ENCODE measurements at places on chromosomes 7 and 10. TPM values are rescaled to one million over a fixed set of nuclear protein-coding genes. Genes with fewer than 3 reads are reported as not detected.

DNA sequence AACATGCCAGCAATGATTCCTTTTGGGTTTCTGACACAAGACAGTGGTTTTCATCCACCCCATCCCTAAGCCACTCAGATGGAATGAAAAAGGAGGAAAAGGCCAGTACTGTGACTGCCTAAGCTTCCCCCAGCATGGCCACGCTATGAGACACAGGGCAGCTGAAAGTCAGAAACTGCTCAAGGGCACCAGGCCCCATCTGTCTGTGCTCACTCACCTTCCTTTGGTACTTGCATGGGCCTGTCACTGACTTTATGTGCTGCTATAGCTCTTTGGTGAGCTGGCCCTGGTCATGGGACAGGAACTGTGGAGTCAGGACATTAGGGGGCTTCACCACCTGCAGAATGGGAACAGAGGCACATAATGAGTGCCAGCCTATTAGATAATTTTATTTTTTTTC, 21.2 kb upstream of the ACSM6 start:
- no peak overlapping the region for H3K27ac ChIP-seq
- no peaks in the 10 kb centered on the region for H3K27me3 ChIP-seq
- H3K36me3 ChIP-seq, result no peaks in the 10 kb centered on the region
- DNase-seq, result no peak

DNA sequence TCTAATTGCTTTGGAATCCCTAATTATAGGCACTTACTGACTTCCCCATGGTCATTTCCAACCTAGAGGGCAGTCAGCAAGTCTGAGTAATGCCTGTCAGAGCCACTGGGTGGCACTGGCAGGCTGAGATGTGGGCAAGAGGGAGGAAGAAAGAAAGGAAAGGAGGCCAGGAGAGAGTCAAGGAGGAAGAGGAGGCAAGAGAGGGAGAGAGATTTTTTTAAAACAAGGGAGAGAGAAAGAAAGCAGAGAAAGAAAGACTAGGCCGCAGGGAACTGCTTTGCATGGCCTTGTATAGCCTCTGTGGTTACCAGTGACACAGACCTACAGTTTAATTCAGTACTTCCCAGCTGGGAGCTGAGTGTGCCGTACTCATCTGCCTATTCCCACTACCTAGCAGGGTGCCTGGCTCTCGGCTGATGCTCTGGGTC, 210.4 kb upstream of the ADO start:
- H3K4me1 ChIP-seq, result no peaks in the 10 kb centered on the region
- no peak overlapping the region for H3K27ac ChIP-seq

GRCh38 chr7:25068502-25069213, 56.4 kb downstream of the CYCS start:
- no peaks in the 10 kb centered on the region for H3K27me3 ChIP-seq
- no peak overlapping the region for H3K27ac ChIP-seq
- H3K4me3 ChIP-seq, result no peak overlapping the region
- no peaks in the 10 kb centered on the region for H3K4me1 ChIP-seq
- DNase-seq, result no peak
- H3K36me3 ChIP-seq, result no peaks in the 10 kb centered on the region

DNA sequence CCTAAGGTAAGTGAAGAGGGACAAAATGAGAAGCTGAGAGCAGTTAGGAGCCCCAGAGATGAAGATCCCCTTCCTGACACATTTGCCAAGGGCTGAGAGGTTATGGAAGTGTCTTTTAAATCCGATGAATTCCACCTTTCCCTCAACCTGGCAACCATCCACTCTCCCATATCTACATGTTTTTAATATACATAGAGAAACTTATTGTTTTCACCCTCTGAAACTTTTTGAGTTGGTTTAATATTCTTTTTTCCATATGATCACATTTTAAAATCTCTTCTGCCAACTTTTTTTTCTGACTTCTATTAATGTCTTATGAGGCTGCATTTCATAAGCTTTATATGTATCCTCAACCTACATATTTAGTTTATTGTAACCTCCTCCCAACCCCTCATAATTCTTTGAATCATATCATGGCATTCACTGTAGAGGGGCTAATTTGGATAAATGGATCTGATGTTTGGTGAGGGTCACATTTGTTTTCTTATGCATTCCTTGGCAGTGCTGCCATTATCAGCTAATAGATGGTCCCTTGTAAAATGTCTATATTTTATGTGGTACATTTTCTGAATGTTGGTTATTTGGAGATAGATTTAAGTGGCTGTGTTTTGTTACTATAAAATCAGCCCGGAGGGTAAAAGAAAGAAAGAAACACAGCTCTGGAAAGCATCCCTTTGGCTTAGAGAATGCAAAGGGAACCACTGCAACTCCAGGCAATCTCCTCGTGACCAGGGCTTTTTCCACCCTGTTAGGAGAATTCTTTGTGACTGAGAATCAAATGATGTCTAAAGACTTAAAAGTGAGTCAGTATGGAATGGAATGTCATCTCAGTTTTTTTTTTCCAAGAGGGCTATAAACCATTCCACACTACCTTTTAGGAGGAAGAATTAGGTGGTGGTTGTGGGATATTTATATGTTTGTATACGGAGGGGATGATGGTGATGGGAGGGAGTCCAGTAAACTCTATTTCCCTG, 334.4 kb downstream of the SUGCT start:
- no peak for DNase-seq
- H3K27me3 ChIP-seq, result no peaks in the 10 kb centered on the region
- no peaks in the 10 kb centered on the region for H3K4me1 ChIP-seq
- no peak overlapping the region for H3K4me3 ChIP-seq
- no peaks in the 10 kb centered on the region for H3K36me3 ChIP-seq
- no peak overlapping the region for H3K27ac ChIP-seq

GRCh38 chr10:126147866-126148587, 240.2 kb downstream of the ADAM12 start:
- DNase-seq, result no peak
- H3K36me3 ChIP-seq, result peaks cover 7% of the 10 kb centered on the region
- no peaks in the 10 kb centered on the region for H3K27me3 ChIP-seq
- H3K4me1 ChIP-seq, result peaks cover 13% of the 10 kb centered on the region

- H3K36me3 ChIP-seq, result no peaks in the 10 kb centered on the region
- no peak for DNase-seq
- H3K4me1 ChIP-seq, result no peaks in the 10 kb centered on the region
- H3K4me3 ChIP-seq, result no peak overlapping the region
- H3K27ac ChIP-seq, result no peak overlapping the region
- no peaks in the 10 kb centered on the region for H3K27me3 ChIP-seq
These were observed 171.5 kb downstream of the CPEB3 start for GRCh38 chr10:92119340-92119739.

- no peaks in the 10 kb centered on the region for H3K36me3 ChIP-seq
- H3K4me3 ChIP-seq, result no peak overlapping the region
- no peak overlapping the region for H3K27ac ChIP-seq
- DNase-seq, result no peak
- peaks cover 15% of the 10 kb centered on the region for H3K4me1 ChIP-seq
These were observed 27.2 kb upstream of the AP5Z1 start for GRCh38 chr7:4748231-4748681.

DNA sequence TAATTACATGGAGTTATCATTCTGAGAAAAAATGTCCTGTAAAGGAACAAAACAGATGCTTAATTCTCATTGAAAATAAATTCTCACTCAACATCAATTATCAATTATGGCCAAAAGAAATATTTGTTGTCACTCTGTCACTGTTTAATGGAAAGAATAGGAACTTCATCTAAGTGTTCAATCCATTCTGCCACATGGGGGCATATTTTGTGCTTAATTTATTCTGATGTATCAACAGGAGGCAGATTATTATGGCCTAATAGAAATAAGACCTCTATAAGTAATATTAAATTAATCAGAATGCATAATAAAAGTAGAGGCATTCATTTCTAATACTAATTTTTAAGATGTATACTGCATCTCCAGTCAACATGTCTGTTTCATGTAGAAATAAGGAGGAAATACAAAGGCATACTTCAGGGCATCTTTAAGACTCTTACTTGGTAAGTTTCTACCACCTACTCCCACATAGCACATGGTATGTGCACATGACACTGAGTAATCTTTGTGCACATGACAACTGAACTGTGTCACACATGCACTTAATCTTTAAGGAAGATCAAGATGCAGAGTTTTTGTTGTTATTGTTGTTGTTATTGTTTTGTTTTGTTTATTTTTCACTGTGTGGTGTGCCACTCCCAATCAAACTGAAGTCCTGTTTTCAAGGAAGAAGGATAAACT, 420.4 kb upstream of the SEMA3A start:
- no peaks in the 10 kb centered on the region for H3K36me3 ChIP-seq
- H3K4me3 ChIP-seq, result no peak overlapping the region
- H3K27me3 ChIP-seq, result no peaks in the 10 kb centered on the region
- no peak overlapping the region for H3K27ac ChIP-seq

- no peak overlapping the region for H3K27ac ChIP-seq
- DNase-seq, result no peak
- H3K27me3 ChIP-seq, result no peaks in the 10 kb centered on the region
- no peaks in the 10 kb centered on the region for H3K36me3 ChIP-seq
- peaks cover 6% of the 10 kb centered on the region for H3K4me1 ChIP-seq
- H3K4me3 ChIP-seq, result no peak overlapping the region
These were observed 48.4 kb downstream of the HGF start for GRCh38 chr7:81721437-81721836.

GRCh38 chr10:123019941-123020703, 11.3 kb downstream of the ACADSB start:
- H3K36me3 ChIP-seq, result no peaks in the 10 kb centered on the region
- H3K4me1 ChIP-seq, result peaks cover 59% of the 10 kb centered on the region
- H3K27me3 ChIP-seq, result peaks cover 34% of the 10 kb centered on the region

- peak overlapping the region; percentile 73 for H3K27ac ChIP-seq
- no peaks in the 10 kb centered on the region for H3K27me3 ChIP-seq
- H3K4me3 ChIP-seq, result no peak overlapping the region
- H3K4me1 ChIP-seq, result peaks cover 94% of the 10 kb centered on the region
- no peak for DNase-seq
- H3K36me3 ChIP-seq, result no peaks in the 10 kb centered on the region
These were observed 106.5 kb downstream of the TCF7L2 start for GRCh38 chr10:113056441-113057021.

DNA sequence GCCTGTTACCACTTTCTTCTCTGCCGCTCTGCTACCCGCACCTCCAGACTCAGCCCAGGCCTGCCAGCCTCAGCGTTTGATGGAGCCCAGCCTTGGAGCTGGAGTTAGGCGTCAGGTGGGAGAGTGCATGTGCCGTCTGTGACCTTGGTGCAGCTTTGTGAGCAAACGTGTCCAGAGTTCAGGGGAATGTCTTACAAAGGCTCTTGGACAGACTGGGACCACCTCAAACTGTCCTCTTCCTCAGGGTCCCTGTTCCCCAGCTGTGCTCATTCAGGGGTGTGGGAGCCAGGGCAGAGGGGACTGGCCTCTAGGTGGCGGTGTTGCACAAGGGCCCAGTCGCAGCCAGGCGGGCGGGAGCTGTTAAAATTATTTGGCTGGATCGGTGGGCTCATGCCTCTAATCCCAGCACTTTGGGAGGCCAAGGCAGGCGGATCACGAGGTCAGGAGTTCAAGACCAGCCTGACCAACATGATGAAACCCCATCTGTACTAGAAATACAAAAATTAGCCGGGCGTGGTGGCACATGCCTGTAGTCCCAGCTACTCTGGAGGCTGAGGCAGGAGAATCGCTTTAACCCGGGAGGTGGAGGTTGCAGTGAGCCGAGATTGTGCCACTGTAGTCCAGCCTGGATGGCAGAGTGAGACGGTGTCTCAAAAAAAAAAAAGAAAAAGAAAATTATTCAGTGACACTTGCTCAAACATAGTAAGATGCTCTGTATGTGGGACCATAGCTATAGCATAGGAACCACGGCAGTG, 89.2 kb downstream of the ADCY1 start:
- H3K4me3 ChIP-seq, result no peak overlapping the region
- no peaks in the 10 kb centered on the region for H3K27me3 ChIP-seq
- peak; percentile 70 for DNase-seq
- H3K36me3 ChIP-seq, result no peaks in the 10 kb centered on the region

DNA sequence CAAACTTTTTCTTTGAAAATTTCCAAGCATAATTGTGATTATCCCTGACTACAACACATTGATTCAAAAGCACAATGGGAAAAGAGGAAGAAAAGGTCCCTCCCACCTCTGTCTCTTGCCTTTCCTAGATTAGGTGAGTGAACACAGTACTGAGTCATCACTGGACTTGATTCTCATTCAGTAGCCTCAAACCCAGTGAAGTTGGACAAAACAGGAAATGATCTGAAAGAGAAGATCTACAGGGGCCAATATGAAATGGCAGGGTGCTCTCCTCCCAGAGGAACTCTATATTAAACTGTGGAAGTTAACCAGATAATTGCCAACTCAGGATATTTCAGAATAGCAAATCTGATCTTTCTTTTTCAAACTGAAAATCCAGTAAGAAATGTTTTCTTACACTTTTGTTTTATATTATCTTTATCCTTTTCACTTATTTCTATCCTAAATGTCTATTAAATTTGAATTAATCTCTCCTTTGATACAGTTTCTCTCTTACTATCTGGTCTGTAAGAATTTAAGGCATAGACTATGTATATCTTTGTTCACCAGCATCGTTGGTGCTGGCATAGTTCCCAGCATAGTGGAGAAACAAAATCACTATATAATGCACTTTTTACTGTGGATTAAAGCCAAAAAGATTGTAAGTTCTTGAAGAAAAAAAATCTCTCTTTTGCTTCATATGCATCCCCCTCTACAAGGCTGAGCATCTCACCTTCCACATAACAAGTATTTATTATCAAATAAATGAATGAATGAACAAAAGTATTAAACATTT, 41.4 kb upstream of the IKZF1 start:
- H3K27me3 ChIP-seq, result no peaks in the 10 kb centered on the region
- H3K27ac ChIP-seq, result no peak overlapping the region
- no peak for DNase-seq
- H3K4me1 ChIP-seq, result peaks cover 11% of the 10 kb centered on the region
- H3K36me3 ChIP-seq, result no peaks in the 10 kb centered on the region
- no peak overlapping the region for H3K4me3 ChIP-seq

SPDYE11 gene
- not detected for total RNA-seq

TMEM140 gene
- total RNA-seq, result not detected

HNRNPH3 gene
- total RNA-seq, result 87.4 TPM

NUDT1 gene
- 66.8 TPM for total RNA-seq

DPY19L1 gene
- 20.2 TPM for total RNA-seq

TMEM176B gene
- total RNA-seq, result 0.47 TPM

TRDMT1 gene
- 30.8 TPM for total RNA-seq

FGL2 gene
- not detected for total RNA-seq

SCRN1 gene
- total RNA-seq, result 60.5 TPM

PRSS37 gene
- not detected for total RNA-seq

RARRES2 gene
- total RNA-seq, result 169 TPM

Measured in GM23338 (cell line).